ENCODE measurements at places on chromosomes 12 and 14. TPM values are rescaled to one million over a fixed set of nuclear protein-coding genes. Genes with fewer than 3 reads are reported as not detected.

Gene GEMIN2
- total RNA-seq, result 50.4 TPM

Gene RERGL
- 1.7 TPM for total RNA-seq

Gene DAO
- not detected for total RNA-seq

Gene ACRBP
- total RNA-seq, result 0.62 TPM

Gene FAM90A1
- 0.16 TPM for total RNA-seq

Data from occipital lobe (tissue), 3 donors.